AG08395 (cell line): ENCODE measurements at places on chromosomes 6 and 20.

GRCh38 chr6:107354451-107354850 lies 104.9 kb downstream of the PDSS2 start:
- no peak for DNase-seq

DNA sequence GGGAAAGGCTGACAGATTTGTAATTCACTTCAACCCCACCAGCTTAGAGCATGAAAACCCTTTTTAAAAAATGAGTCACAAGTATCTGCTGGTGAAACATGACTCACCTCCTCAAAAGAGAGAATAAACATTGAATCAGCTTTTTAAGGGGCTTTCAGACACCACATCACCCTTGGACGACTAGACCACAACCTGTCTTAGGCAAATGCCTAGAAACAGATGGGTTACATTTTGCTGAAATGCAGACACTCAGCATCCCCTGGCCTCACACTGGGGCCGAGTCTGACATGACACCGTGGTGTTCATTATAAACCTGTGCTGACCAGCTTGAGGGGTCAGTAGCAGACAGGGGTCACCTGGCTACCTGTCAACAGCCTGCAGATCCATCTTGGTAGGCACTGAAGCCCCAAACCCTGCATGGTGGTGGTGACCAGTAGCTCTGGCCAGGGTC lies 175.3 kb upstream of the CST7 start:
- DNase-seq: peak; percentile 75

- peak; percentile 43 for DNase-seq
Observed at GRCh38 chr6:114100215-114100994, 129.5 kb upstream of the HDAC2 start.

DNA sequence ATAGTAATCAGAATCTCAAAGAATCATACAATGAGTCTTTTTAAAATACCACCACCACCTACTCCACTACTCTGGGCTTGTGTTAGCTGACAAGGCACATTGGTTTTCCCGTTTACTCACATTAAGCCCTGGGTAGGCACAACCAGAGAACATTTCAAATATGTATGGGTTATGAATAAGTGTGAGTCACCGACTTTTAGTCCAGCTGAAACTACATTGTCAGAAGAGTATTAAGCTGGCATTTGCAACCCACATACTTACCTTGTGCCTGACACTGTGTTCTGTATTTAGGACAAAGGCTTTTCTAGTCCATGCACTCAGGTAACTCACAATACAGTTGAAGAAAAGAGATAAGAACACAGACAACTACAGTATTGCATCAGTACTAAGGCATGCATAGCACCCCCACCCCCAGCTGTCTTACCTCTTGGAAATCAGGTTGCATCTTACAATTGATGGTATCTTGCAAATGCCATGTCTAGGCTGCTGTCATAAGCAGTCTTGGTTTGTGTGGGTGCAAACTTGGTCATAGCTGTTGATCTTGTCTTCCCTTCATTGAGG lies 40.3 kb upstream of the AHI1 start:
- peak; percentile 38 for DNase-seq

GRCh38 chr20:24953621-24954133 lies 4.6 kb downstream of the CST7 start:
- no peak for DNase-seq
